ENCODE measurements at places on chromosomes 7 and 10. TPM values are rescaled to one million over a fixed set of nuclear protein-coding genes. Genes with fewer than 3 reads are reported as not detected.

Gene DDX50
- 62.9 TPM for total RNA-seq

Gene HOXA6
- total RNA-seq, result 22.0 TPM

Gene FAM13C
- total RNA-seq, result not detected

Gene BAIAP2L1
- 25.8 TPM for total RNA-seq

Gene WAPL
- 53.1 TPM for total RNA-seq

Gene PDE6C
- total RNA-seq, result not detected

Gene OR9A2
- not detected for total RNA-seq

Gene ADAM8
- total RNA-seq, result 15.8 TPM

Gene GIGYF1
- 26.1 TPM for total RNA-seq

Gene HYCC1
- total RNA-seq, result 41.3 TPM

Gene HTRA1
- total RNA-seq, result 11.5 TPM

Gene CPXM2
- total RNA-seq, result 1.7 TPM

Gene ADCYAP1R1
- not detected for total RNA-seq

Gene MNX1
- 0.87 TPM for total RNA-seq

Gene GTF2I
- total RNA-seq, result 399 TPM

Gene FEZF1
- not detected for total RNA-seq

- no peak for DNase-seq
These were observed 160.9 kb downstream of the FZD1 start for GRCh38 chr7:91425149-91425548.

DNA sequence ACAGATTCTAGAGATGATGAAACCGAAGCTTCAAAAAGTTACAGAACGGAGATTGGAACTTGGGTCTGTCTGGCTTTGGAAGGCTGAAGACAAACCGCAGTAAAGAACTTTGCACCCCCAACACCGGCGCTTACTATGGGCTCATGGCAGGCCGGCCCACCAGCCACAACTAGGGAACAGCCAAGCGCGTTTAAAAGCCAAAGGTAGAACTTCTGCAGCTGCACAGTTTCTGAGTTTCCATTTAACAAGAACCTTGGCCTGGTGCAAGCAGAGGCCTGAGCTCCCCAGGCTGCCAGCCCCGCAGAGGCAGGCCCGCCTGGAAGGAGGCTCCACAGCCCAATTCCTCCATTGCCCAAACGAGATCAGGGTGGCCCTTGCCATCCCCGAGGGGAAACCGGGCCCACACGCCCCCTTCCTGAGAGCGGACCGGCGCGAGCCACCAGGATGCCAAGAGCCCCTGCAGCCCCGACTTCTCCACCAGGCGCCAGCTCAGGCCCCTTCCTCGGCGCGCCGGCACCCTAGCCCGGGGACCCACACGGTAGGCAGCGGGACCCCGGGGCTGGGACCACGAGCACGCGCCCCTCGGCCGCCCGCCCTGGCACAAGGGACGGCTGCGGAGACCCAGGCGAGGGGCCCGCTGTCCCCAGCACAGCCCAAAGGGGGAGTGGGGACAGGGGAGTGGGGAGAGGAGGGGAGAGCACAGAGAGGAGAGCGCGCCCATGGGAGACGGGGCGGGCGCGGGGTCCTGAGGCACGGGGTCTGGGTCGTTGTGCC is 566 bp downstream of the MAD1L1 start:
- DNase-seq, result no peak

- DNase-seq, result no peak
These were observed 11.1 kb downstream of the MDFIC start for GRCh38 chr7:114932991-114933390.

DNA sequence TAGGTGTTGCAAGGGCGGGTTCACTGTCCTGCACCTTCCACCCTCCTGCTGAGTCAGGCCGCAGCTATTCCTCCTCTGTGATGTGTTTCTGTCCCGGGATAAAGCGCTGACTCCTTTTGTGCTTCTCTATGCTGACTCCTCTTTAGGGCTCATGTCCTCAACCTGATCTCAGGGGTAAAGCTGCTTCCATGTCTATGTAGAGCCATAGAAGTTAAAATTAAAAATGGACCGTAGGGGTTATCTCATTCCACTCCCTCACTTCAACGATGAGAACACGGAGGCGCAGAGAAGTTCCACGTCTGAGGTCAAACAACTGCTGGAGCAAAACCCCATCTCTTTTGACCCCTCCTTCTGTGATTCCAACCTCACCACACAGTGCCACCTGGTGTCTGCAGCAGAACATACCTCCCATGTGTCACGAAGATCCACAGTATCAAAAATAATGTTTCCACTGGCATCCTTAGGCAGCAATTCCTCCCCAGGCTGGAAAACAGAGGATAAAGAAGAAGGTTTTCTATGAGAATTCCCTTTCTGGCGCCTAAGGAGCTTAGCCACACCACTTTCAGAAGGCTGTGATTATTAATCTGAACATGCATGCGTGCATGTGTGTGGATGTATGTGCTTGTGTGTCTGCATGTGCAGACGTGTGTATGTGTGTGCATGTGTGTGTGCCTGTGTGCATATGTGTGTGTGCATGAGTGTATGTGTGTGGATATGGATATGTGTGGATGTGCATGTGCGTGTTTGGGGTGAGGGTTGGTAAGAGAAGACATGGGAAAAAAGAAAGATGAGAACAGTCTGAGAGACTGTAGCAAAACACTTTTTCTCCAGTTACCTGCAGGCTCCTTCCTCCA is 81.2 kb upstream of the UCN3 start:
- peak; percentile 73 for DNase-seq

GRCh38 chr10:124482876-124483275 is 21.3 kb downstream of the LHPP start:
- DNase-seq, result no peak

DNA sequence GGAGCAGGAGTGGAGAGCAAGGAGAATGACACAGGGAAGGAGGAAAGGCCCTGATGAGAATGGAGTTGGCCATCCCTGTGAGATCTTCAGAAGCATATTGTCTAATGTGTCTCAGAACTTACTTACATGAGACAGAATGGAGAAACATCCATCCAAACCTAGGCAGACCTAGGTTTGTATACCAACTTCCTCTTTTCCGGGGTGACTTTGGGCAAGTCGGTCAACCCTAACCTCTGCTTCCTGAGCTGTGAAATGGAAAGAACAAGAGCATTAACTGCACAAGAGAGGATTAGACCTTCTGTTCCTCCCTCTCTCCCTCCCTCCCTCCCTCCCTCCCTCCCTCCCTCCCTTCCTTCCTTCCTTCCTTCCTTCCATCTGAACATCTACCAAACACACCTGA is 4.5 kb downstream of the GHRHR start:
- DNase-seq, result no peak

DNA sequence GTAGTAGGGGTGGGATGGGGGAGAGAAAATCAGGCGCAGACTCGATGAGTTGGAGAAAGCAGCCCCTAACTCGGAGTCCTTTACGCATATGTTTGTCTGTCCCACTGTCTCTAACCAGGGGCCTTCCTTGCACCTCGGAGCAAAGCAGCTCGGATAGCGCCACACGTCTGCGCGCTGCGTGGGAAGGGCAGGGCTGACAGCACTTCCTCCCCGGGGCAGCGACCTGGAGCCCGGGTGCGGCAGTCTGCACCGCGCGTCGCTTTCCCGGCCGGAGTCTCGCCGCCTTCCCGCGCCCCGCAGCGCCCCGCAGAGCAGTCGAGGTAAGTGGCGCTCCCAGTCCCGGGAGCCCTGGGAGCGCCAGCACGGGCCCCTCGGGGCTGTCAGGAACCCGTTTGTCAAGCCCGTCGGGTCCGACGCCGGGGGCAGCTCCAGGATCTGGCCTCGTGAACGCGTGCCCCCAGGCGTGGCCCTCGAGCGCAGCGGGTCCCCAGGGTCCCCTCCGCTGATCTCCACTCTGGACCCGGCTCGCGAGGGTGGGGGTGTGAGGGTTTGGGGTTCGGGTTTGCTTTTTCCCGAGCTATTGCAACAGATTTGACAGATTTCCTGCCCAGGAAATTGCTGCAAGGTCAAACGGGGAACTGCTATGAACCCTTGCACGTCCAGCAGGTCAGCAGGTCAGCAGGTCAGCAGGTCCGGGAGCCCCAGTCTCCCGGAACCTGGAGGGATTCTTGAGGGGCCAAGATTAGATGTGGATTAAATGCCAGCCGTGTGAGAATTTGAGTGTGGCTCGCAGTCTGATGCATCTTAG is 597 bp downstream of the APBB1IP start:
- DNase-seq, result peak; percentile 11

- DNase-seq, result peak; percentile 52
These were observed 9.4 kb upstream of the CRTAC1 start for GRCh38 chr10:98039690-98040381.

GRCh38 chr7:123771256-123771655 is 22.5 kb upstream of the WASL start:
- no peak for DNase-seq

DNA sequence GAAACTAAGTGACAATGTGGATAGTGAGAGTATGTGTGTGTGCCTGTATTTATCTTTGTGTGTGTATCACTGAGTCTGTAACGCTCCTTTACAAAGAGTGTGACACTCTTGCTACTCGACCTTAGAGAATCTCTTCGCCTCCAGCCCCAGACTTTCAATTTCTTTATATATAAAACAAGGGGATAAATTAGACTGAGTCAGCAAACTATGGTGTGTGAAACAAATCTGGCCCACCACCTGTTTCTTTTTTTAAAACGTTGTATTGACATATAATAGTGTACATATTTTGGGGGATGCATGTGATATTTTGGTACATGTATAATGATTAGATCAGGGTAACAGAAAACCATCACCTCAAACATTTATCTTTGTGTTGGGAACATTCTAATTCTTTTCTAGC is 240.5 kb downstream of the KCNMA1 start:
- no peak for DNase-seq

GRCh38 chr10:121332829-121333765 is 265.1 kb downstream of the FGFR2 start:
- peak; percentile 51 for DNase-seq

DNA sequence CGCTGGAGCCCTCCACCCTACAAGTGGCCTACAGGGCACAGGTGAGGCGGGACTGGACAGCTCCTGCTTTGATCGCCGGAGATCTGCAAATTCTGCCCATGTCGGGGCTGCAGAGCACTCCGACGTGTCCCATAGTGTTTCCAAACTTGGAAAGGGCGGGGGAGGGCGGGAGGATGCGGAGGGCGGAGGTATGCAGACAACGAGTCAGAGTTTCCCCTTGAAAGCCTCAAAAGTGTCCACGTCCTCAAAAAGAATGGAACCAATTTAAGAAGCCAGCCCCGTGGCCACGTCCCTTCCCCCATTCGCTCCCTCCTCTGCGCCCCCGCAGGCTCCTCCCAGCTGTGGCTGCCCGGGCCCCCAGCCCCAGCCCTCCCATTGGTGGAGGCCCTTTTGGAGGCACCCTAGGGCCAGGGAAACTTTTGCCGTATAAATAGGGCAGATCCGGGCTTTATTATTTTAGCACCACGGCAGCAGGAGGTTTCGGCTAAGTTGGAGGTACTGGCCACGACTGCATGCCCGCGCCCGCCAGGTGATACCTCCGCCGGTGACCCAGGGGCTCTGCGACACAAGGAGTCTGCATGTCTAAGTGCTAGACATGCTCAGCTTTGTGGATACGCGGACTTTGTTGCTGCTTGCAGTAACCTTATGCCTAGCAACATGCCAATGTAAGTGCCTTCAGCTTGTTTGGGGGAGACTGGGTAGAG is at the start of gene COL1A2:
TSS of gene COL1A2 (plus strand) at position 459 of the 704 bp plus-strand sequence. CDS start at position 596, 137 bp downstream.
- DNase-seq, result peak; percentile 13

DNA sequence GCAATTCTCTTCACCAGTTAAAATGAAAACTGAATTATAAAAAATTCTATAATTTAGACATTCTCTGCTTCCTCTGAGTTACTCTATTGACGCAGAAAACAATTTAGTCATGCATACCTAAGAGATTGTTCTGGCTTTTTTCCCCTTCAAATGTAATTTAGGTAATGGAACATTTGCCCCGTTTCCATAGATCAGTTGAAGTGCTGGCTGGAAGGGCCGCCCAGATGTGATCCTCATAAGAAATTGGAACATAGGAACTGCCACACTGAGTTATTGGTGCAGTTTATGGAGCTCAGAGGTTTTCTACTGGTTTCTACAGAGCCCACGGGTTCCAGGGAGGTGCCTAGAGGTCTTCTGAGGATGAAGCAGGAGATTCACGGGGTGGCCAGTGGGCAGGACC is 581.7 kb downstream of the SDK1 start:
- DNase-seq, result no peak

GRCh38 chr7:150876817-150877526 is 24.7 kb downstream of the AOC1 start:
- peak; percentile 89 for DNase-seq

DNA sequence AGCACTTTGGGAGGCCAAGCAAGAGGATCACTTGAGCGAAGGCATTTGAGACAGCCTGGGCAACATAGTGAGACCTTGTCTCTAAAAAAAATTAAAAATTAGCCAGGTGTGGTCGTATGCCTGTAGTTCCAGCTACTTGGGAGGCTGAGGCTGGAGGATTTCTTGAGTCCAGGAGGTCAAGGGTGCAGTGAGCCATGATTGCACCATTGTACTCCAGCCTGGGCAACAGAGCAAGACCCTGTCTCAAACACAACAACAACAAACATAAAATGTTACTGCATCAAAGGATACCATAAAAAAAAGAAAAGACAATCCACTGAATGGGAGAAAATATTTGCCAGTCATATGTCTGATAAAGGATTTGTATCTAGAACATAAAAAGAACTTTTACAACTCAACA is 60.5 kb downstream of the TACR2 start:
- no peak for DNase-seq

GRCh38 chr7:84176716-84177115 is 17.9 kb downstream of the SEMA3A start:
- DNase-seq, result no peak

GRCh38 chr10:95513941-95514392 is 47.2 kb downstream of the SORBS1 start:
- peak; percentile 93 for DNase-seq

DNA sequence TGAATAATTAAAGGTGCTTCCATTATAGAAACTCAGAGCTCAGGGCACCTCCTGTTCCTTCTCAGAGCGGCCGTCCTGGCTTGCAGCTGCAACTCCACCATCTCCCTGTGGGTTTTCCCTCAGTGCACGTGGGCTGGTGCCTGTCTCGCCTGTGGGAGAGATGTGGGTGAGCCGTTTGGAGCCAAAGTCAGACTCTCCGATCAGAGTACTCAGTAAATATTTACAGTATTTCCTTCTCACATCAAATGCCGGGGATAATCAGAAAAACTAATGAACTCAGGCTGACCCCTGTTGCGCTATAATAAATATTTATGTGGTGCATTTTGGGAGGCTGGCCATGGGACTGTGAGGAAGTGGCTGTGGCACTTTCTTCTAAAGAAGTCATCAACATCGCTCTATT is 155.8 kb upstream of the HABP2 start:
- no peak for DNase-seq

- DNase-seq, result peak; percentile 44
These were observed 116.3 kb upstream of the SHH start for GRCh38 chr7:155928583-155928982.

GRCh38 chr10:35675846-35676245 is 33.8 kb upstream of the FZD8 start:
- DNase-seq, result no peak

- DNase-seq, result no peak
These were observed 66.3 kb downstream of the SHOC2 start for GRCh38 chr10:110985497-110986275.

DNA sequence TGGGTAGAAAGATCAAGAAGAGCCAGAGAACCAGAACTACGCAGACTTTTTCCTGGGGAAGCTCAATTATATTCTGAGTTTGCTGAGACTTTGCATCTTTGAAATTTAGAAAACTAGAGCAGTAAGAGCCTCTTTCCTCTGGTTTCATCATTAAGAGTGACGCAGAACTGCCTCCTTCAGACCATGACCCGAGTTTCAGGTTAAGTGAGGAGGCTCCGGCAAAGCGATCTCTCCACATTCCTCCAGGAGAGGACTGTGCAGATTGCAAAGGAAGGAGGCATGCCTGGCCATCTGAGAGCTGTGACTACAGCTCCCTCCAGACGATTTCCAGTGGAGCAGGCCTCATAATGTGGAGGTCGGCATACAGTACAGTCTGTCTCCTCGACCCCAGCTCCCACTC is 115.8 kb upstream of the LANCL2 start:
- no peak for DNase-seq

GRCh38 chr10:35961501-35961900 is 319.4 kb upstream of the FZD8 start:
- DNase-seq, result peak; percentile 69
